ENCODE measurements at places on chromosomes 7 and 10. TPM values are rescaled to one million over a fixed set of nuclear protein-coding genes. Genes with fewer than 3 reads are reported as not detected.

ZCCHC24 gene
- 7.3 TPM for total RNA-seq

JMJD1C gene
- 167 TPM for total RNA-seq

ELN gene
- total RNA-seq = 5.4 TPM

GATA3 gene
- total RNA-seq = 0.05 TPM

NPC1L1 gene
- not detected for total RNA-seq

SEC31B gene
- total RNA-seq = 1.2 TPM

LRRC18 gene
- total RNA-seq = not detected

AZGP1 gene
- not detected for total RNA-seq

DNA sequence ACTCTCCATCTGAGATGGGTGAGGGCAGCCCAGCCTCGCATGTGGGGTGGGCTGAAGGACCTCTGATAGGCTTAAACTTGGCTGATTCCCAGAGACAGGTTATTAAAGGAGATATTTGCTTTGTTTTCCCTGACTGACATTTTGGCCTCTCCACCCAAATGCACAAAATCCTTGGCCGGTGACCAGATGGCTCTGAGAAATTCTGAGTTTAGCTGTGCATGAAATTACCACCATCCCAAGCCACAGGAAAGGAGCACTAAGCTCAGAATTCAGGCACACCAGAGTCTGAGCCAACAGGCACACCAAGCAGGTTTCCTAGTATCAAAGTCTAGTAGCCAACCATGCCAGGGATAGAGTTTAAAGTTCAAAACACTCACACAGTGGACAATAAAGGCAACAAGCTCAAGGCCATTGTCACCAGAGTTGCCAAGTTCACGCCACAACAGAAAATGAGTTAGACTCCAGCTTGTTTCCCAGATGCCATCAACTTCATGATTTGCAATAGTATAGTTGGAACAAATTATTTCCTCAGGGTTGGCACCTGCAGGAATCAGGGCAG lies 387.6 kb downstream of the KCNMA1 start:
- DNase-seq = no peak

GRCh38 chr7:95632609-95633008 lies 36.3 kb upstream of the PDK4 start:
- DNase-seq = no peak

- peak; percentile 52 for DNase-seq
Measured at GRCh38 chr10:78963074-78964034, 105.4 kb upstream of the ZMIZ1 start.

DNA sequence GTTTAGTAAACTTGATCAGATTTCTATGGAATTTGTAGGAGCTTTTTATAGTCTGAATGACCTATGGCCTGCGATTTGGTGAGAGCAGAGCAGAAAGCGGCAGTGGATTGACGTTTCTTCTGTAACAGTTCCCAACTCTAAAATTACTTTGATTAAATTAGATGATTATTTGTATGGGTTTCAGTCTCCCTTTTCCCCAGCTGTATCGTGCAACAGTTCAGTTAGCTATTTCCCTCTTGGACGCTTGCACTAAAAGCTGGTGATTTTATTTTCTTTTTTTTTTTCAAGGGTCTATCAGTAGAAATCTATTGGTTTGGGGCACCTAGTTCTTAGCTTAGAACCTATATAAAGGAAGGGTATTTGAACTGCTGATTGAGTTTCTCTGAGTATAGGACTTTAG lies 6.8 kb downstream of the AHCYL2 start:
- DNase-seq = no peak

- DNase-seq = no peak
Measured at GRCh38 chr10:45147000-45147399, 146.3 kb downstream of the ZNF22 start.

DNA sequence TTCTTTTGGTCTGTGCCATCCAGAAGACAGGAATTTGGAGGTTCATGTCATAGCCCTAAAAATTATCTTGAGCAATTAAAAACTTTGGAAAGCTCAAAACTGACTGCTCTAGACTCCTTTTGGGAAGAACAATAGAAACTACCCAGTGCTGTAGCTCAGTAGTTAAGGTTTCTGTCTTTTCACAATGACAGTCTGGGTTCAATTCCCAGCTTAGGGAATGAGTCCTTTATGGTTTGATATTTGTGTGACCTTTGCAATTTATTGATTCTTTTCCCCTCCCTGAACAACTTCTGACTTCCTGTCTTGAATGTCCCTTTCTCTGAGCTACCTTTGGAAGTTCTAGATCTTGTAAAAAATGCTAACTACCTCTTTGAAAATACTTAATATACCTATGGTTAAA lies 603.3 kb upstream of the IGFBP3 start:
- DNase-seq = no peak

GRCh38 chr7:149228831-149229471 lies 10.5 kb upstream of the ZNF212 start:
- DNase-seq = no peak

- no peak for DNase-seq
Measured at GRCh38 chr10:27391916-27392315, 112.2 kb upstream of the RAB18 start.

GRCh38 chr7:130141884-130142653 lies 63.1 kb downstream of the TMEM209 start:
- DNase-seq = no peak

DNA sequence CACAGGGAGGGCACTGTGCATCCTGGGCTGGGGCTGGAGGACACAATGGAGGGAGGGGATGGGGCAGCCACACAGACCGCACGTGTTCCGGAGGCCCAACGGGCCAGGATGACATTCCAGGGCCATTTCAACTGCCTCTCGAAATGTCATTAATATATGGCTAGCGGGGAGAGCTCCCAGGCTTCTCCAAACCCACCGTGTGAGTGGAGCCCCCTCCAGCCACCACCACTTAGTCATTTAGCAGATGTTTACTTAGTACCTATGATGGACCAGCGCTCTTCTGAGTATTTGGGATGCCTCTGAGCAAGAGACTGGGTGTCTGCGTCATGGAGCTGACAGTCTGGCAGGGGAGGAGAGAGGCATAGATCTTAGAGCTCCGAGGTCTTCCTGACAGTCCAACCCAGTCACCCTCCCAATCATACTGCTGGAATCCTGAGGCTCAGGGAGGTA lies 107.3 kb downstream of the ZMIZ1 start:
- DNase-seq = no peak

DNA sequence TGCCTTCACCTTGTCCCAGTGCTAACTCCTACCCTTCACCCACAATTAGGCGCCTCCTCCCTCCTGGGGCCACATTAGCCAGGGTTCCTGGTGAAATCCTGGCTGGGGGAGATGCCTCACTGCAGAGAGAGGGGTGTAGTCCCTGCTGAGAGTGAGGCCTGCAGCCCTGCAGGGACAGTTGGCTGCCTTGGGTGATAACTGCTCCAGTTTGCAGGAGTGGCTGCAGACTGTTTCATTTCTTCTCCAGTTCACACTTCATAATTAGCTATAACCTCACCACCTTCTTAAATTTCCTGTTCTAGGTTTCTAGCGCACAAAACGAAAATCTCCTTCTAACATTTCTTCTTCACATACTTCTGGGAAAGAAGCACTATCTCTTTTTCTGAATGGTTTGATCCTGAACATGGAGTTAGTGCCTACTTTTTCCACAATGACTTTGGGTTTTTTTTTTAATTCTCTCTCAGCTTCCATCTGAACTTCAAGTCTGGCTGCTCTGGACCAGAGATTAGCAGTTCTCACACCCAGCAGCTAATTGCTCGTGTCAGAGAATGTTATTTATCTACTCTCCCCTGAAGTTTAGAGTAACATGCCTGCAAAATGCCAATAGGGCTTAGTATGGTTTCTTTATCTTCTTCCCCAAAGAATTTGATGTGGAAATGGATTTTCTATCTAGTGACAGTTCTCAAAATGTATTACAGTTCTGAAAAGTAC lies 15.5 kb upstream of the JAZF1 start:
- DNase-seq = no peak

DNA sequence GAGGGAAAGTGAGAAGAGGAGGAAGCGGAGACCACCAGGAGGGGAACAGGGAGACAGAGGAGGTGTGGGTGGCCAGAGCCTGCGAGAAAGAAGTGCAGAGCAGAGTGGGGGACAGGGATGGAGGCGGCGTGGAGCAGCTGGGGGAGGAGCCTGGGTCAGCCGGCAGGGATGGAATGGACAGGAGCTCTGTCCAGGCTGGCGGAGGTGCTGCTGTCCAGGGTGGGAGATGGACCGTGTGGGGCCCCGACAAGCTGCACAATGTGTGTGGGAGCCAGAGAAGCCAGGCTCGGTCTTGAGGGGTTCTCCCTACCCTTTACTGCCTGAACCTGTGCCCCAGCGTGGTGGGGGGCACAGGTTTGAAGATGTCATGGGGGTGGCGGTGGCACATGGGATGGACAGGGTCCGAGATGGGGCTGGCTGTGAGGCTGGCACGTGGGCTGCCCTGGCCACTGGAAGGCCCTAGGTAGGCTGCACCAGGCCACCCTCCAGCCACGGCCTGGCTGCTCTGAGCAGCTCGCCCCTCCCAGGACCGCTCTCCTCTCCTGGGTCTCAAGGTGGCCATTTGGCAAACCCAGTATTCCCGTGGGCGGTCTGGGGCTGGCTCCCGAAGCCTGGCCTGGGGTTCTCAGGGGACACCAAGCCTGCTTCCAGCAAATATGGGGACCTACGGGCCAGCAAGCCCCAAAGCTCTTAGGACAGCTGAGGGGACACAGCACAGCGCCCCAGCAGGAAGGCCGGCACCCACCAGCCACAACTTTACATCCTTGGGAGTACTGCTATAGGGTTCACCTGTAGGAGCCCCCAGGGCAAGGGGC lies 32.3 kb downstream of the YKT6 start:
- no peak for DNase-seq

DNA sequence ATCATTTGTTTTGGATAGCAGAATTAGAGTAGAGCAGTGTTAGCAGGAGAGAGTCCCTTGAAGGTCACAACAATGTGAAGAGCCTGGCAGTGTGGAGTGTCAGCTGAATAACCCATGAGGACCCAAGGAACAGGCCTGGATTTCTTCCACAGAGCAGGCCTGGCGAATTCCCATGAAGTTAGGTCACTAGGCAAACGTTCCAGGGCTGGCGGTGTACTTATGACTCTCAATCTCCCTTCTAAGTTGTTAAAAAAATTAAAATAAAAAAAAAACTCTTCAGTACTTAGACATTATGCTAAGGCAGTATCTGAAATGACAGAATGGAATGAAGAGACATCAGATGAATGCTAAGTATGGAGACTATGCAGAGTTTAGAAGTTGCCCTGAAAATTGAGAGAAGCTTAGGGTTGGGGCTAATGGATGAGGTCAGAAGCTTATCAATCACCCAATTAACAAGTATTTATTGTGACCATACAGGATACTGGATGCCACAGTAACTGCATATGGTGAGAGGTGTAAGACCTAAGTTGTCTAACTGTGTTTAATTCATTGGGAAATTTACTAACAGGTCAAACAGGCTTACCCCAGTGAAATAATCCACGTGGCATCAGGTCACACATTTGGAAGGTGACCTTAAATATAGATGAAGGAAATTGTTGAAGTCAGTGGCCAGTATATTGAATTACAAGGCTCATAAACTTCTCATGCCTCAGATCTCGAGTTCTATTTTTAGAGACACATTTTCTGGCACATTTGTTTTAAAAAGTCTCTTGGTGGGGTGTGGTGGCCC lies 126.2 kb upstream of the NRP1 start:
- DNase-seq = no peak

DNA sequence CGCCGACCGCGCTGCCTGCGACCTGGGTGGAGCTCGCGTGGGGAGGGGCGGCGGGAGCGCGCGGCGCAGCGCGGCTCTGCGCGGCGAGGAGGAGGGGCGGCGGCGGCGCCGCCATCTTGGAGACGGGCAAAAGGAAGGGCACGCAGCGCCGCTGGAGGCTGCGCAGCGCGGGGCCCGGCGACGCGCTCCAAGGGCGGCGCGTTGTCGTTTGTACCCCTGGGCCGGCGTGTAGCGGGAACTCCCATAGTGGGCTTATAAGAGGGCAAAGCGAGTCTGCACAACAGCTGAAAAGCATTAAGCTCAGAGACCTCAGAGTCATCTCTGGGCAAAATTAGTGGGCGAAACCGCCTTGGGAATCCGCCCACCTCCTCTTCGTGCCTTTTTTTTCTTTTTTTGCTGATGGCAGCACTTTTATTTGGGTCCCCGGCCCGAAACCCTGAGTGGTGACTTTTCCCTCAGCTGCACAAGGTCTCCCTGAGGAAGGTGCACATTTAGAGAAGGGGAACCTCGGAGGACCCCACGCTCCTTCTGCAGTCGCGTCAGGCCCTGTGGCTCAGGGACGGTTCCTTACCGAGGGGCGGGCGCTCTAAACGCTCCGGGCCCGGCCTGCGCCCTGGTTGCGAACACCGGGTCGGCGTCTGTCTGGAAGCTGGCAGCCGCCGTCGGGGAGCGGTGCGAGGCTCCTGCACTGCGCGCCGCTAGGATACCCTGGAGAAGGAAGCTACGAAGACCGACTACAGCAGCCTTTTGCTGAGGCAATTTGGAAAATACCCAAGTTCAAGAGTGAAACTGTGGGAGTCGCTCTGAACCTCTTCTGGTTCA lies 428 bp upstream of the MCMBP start:
- peak; percentile 93 for DNase-seq

DNA sequence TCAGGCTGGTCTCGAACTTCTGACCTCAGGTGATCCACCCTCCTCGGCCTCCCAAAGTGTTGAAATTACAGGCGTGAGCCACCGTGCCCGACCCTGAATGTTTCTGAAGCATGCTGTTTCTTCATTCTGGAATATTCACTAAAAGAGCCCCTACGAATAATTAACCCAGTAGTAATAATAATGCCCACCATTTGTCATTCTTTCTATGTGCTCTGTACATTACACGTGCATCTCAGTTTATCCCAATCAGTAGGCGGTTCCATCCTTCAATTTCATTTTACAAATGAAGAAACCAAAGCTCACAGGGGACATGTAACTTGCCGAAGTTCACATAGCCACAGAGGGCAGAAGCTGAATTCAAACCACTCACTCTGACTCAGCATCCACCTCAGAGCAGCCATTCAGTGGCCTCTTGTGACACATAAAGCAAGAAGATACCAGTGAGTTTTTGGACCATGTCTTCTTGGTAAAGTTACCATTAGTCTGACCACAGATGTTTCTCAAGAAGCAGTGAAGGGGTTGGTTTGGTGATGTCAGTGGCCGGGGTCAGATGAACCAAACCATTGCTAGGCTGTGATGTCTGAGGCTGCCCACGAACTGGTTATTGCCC lies 71.9 kb upstream of the DUSP5 start:
- DNase-seq = peak; percentile 46

GRCh38 chr10:121735263-121735662 lies 137.0 kb upstream of the FGFR2 start:
- DNase-seq = no peak

All from dermis blood vessel endothelial cell (primary cell).